ENCODE measurements at places on chromosomes 2 and 18.

DNA sequence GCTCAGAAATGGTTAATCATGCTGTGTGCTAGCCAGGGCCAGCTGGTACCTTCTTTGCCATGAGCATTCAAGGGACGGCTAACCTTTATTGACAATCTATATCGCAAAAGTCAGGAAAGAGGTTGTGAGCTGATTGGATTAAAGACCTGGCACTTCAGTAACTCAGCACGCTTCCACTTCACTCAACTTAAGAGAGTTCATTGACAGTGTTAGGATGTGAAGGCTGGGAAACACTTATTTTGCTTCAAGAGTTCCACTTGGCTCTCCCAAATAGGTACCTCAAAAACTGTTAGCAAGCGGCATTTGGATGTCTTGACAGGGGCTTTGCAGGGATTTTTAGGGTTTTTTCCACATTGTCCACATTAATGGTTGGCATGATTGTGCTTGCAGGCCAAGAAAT lies 25.1 kb upstream of the TXNDC2 start:
- DNase-seq = no peak

- DNase-seq = no peak
Observed at GRCh38 chr2:65397122-65397521, 35.3 kb downstream of the SPRED2 start.

- DNase-seq = no peak
Observed at GRCh38 chr2:118539290-118539689, 308.2 kb downstream of the EN1 start.

GRCh38 chr2:112916625-112917247 lies 5.8 kb downstream of the IL37 start:
- no peak for DNase-seq

DNA sequence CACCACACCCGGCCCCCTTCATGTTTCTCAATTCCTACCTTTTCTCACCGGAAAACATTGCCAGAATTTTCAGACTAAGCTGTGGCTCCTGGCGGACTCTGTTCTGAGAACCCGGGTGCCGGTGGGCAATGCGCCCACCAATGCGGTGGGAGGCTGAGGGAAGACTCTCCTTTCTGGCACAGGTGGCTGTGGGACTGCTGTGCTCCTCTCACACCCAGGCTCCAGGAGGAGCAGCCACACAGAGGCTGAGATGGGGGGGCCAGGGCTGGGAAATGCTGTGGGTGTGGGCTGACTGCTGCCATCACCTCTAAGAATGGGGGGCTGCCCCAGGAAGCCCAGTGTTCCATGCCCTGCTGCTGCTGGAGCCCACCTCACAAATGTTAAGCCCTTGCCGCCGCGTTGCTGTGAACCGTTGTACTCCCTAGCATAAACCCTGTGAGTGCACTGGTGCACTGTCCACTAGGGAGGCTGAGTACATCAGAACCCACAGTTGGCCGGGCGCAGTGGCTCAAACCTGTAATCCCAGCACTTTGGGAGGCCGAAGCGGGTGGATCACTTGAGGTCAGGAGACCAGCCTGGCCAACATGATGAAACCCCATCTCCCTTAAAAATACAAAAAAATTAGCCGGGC lies 152.6 kb downstream of the LDLRAD4 start:
- no peak for DNase-seq

DNA sequence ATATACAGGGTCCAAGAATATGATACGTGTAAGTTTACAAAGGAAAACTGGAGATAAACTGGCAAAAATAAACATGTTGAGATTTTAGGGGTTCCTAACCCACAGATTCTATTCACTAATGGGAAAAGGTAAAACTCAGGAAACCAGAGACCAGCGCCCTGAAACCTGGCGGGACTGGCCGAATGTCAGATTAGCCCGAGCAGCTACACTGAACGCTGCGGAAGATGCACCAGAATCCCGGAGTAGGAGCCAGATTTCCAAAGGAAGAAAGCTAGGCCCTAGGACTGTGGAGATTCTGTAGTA lies 679 bp upstream of the WDR75 start:
- no peak for DNase-seq

GRCh38 chr18:37188016-37188791 lies 359.3 kb downstream of the KIAA1328 start:
- no peak for DNase-seq

GRCh38 chr18:8778386-8778785 lies 73.0 kb downstream of the MTCL1 start:
- DNase-seq = no peak

- DNase-seq = no peak
Observed at GRCh38 chr2:29603341-29603740, 318.0 kb downstream of the ALK start.

- DNase-seq = no peak
Observed at GRCh38 chr2:86195808-86196387, 636 bp upstream of the IMMT start.

DNA sequence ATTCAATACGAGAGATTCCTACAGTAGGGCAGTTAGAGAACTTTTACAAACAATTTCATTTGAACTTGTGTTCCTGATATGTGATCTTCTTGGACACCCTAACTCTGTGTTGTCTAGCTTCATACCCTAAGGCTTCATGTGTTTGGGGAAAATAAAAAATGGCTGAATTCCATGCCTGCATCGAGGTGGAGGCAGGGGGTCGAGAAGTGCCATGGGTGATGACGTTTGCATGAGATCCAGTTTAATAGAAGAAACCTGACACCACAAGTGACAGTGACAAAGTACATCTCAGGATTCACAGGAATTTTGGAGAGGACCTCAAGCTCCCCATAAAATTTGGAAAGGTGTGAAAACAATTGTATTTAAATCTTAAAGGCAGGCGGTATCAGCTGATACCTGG lies 169.2 kb upstream of the NABP1 start:
- DNase-seq = no peak

DNA sequence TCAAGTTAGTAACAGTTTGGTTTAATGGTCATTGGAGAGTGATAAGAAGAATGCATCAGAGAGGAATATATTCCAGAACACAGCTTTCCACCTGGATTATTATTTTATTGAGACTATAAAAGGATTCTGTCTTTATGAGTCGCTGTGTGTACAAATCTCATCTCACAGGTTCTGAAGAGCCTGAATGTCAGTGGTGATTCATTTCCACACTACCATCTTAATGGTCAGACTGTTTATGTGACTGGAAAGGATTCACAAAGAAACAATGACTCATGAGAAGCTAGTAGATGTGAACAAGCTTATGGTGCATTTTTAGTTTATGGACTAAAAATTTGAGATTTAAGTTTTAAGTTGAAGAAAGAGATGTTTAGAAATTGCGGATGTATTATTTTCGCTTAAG lies 685.4 kb upstream of the NRXN1 start:
- no peak for DNase-seq

GRCh38 chr2:73004889-73005596 lies 66.5 kb downstream of the SFXN5 start:
- no peak for DNase-seq

GRCh38 chr2:231726276-231726675 lies 18.0 kb downstream of the PTMA start:
- DNase-seq = no peak

DNA sequence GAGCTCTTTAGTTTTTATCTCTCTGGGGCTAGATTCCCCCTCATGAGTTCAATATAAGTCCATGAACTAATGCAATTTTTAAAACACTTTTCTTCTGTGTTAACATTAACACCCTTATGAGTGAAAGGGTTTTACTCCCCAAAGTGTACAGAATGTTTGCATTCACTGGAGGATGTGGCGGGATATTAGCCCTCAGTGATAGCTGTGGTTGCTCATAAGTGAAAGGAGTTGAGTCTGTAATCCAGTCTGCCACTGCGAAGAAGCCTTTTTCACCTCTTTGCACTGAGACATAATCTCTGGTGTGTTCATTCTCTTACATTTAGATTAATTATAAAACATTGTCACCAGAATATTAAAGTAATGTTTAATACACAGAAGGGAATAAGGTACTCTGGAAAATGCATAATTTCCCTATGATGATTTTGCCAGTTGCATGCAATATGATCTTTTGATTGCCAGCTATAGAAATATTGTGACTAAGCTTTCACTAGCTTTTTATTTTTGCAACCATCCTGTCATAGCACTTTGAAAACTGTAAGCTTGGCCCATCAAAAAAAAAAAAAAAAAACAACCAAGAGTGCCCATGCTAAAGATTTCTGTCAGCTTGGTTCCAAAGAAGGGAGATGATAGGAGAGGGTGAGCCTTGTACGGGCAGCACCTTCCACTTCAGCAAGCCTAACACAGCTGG lies 113.2 kb downstream of the BCL11A start:
- no peak for DNase-seq

DNA sequence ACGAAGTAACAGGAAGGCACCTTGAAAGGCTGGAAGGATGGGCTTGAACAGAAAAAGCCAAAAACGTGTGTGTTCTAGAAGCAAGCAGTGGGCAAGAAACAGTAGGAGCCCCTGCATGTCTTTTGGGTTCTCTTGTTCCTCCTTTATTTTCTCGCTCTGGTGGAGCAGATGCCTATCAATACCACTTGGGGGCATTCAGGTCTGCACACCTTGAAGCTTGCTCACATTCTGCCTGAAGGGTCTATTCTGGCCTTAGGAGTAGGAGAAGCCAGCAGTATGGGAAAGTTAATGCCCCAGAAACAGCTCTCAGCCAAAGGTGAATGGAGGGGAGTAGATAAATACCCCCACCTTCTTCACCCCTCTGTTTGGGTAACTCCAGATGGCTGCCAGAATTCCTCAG lies 204.5 kb downstream of the TXNL1 start:
- no peak for DNase-seq

- no peak for DNase-seq
Observed at GRCh38 chr18:433960-434359, 66.5 kb downstream of the COLEC12 start.

GRCh38 chr2:26811261-26811660 lies 25.4 kb downstream of the CENPA start:
- DNase-seq = no peak

GRCh38 chr2:11017921-11018320 lies 106.2 kb downstream of the KCNF1 start:
- DNase-seq = no peak

DNA sequence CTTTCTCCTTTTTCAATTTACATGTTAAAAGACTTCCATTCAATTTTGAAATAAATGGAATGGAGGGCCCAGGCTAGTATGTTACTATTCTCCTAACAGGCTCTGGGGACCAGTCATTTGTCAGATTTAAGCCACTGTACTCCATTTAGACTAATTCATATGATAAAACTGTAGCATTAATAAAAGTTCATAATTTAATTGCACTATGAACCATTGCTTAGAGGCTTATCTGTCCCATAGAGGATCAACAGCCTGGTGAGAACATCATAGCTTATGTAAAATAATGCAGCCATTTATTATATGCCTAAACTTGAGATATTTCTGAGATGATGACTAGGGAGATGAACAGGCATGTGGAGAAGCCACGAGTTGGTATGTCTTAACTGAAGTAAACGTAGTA lies 156.0 kb downstream of the RIT2 start:
- no peak for DNase-seq

GRCh38 chr18:14104201-14104600 lies 28.0 kb downstream of the ZNF519 start:
- DNase-seq = no peak

GRCh38 chr2:116719836-116720235 lies 1094.7 kb upstream of the DDX18 start:
- no peak for DNase-seq

GRCh38 chr2:217004656-217005055 lies 144.8 kb upstream of the TNP1 start:
- DNase-seq = no peak

DNA sequence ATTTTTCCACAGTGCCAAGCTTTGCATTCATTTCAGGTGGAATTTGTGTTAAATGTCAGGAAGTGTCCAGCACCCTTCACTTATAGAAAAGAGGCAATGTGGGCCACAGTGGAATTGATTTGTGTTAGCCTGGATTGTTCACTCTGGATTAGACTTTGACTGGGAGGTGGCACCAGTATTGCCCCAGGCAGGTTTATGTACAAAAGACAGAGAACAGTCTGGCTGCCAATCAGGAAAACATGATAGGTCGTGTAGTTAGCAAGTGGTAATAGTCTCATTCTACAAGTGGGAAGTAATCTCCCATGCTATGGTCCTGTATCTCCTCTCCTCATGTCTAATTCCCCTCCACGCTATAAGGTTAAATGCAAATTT lies 45.6 kb downstream of the RAB27B start:
- DNase-seq = no peak

DNA sequence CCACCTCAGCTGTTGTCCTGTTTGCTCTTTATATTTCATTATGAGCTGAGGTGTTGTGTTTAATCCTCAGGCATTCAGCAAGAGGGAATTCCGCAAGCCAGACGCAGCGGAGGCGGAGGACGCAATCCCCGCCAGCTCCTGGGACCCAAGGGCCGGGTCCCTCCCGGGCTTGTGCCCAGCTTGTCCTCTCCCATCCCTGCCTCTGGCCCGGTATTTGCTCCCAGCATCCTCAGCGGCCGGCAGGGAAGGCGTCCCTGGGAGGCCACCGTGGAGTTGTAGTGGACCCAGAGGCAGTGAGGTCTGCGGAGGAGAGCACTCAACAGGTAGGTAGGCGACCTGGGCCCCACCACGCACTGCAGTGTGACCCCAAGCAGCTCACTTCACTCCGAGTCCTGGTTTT lies 42.5 kb upstream of the FOSL2 start:
- DNase-seq = no peak

- DNase-seq = no peak
Observed at GRCh38 chr2:45960057-45960863, 308.8 kb downstream of the PRKCE start.

GRCh38 chr2:152566728-152567069 lies 150.6 kb downstream of the PRPF40A start:
- DNase-seq = no peak

- no peak for DNase-seq
Observed at GRCh38 chr2:134852518-134852917, 14.1 kb downstream of the ACMSD start.

DNA sequence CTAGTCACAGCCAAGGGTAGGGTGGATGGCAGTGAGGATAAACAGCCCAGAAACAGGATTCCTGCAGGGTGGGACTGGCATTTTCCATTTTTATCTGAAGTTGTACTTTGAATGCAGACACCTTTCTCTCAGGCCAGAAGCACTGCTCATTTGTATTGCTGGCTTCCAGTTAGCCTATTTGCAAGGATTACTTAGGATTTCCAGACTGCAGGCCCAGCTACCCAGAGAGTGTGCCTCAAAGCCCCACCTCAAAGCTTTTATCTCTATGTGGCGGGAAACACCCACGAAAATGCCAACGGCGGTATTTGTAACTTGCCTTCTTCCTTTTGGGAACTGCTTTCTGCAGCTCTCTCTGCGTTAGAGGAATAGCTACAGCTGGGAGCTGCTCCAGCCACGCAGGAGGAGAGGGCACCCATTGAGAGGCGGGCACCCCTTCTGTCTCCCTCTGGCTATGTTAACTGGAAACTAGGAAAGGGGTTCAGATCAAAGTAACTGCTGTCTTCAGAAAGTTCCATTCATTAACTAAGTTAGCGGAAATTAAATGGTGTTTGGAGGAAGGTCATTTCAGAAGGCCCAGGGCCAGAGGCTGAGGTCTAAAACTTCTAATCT lies 144.9 kb downstream of the TGIF1 start:
- no peak for DNase-seq

- DNase-seq = no peak
Observed at GRCh38 chr2:23502096-23502495, 117.1 kb downstream of the KLHL29 start.

GRCh38 chr2:221555494-221555846 lies 16.6 kb downstream of the EPHA4 start:
- no peak for DNase-seq

Measured in stimulated activated CD8-positive, alpha-beta memory T cell treated with anti-CD3 and anti-CD28 coated beads, Interleukin-7, amount 100 ng/mL, for 1 hour (primary cell).